ENCODE measurements at places on chromosomes 1 and 21.

- DNase-seq: no peak
These were observed 783 bp upstream of the FCMR start for GRCh38 chr1:206922524-206922923.

DNA sequence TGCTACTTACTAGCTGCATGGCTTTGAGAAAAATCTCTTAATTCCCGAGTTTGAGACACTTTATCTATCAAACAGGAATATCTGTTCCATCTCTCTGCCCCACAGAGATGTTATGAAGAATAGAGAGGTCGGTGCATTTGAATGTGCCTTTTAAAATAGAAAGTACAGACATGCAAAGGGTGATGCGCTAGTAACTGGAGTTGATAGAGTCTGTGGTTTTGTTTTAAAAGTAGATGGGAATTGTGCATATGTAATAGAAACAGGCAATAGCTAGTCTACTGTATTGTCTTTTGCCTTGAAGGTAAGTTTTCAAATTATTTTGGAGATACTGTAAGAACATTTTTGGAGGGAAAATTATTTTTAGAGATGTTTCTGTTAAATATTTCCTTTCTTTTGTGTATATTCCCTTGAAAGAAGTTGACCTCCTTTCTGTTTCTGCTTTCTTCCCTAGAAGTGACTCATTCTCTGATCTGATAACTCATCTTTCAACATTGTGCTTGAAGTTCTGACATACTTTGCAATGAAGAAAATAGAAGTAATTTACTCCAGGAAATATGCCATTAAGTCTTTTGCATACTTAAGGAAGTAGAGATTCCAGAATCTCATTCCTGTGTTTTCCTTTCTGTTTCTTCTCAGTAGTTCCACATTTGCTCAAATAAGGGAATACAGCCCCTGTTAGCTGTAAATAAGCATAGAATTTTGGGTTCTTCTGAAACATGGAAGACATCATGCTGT lies 151.6 kb downstream of the SDCCAG8 start:
- DNase-seq: peak; percentile 57

DNA sequence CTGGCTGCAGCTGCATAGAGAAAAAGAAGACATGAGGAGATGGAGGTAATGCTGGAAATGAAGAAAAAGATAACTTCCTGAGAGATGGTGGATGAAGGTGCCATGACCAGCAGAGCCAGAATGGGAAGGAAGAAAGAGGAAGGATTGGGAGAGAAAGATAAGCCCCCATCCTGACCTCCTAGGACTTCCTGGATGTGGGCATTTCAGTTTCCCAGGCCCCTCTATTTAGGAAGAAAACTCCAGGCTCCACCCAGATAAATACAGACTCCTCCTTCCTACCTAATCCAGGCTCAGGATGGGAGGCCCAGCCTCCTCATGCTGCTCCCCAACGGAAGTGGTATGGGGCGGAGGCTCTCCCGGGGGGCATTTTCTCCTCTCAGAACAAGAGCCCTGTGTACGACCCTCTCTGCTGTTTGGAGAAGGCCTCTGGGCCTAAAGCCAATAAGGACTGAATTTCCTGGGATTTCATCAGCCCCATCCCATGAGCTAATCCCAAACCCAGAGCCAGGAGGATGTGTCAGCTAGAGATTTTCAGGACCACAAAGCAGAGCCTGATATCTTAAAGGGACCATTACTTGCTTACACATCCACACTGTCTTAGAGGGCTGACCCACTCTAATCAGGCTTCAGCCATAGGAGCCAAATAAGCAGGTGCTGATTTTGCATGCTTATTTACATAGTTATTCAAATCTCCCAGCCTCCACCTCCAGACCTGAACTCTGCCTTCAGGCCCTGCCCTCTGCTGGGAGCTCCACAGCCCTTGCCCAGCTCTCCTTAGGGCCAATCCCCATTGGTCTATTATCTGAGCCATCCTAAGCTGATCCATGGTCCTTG lies 5.1 kb upstream of the ARHGEF2 start:
- DNase-seq: no peak

- no peak for DNase-seq
These were observed 12.6 kb upstream of the EPS8L3 start for GRCh38 chr1:109776206-109776835.

DNA sequence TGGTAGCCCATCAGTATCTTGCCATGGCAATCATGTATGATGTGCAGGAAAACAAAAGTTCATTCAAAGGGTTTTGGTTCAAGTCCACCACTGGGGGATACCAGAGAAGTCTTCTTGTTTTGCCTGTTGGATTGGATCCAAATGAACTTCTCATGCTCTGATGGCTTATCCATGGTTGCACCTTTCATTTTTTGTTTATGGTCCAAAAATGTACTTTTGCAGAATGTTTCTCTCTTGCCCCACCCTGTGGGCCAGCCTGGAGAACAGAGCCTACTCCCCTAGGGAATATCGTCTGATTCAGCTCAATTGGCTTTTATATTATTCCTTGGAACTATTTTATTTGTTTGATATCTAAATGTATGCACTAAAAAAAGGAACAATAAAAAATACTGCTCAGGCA lies 20.1 kb upstream of the CLCA1 start:
- DNase-seq: no peak

GRCh38 chr1:44227211-44227610 lies 13.9 kb downstream of the DMAP1 start:
- DNase-seq: no peak

Data from bone marrow (tissue), 2 donors.